ENCODE measurements at places on chromosomes 3 and 15. TPM values are rescaled to one million over a fixed set of nuclear protein-coding genes. Genes with fewer than 3 reads are reported as not detected.

DNA sequence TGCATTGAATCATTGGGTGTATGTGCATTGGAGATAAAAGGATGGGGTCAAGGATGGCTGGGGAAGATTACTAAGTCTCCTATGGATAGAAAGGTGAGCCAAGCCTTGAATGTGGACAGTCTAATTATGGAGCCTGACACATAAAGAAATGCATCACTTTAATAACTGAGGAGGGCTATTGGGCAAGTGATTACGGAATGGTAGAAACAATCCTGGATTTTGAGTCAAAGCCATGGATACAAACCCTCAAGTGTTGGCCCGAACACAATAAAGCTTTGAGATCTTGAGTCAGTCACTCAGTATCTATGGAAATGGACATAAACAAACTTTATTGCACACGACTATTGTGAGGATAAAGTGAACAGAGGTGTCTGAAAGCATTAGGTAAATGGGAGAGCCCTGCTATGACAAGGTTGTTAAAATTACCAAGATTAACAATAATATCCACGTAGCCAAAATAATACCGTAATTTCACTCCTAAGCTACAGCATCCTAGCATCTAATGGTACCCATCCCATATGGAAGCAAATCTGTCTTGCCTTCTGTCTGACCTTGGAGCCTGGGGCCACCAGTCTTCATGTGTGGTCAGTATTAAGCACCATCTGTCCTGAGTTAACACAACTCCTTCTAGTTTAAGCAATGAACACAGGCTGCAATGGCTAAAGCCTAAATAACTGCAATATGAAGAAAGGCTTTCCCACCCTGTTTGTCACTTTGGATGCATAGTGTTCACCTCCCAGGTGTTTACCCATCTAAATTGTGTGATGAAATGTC, 136.9 kb upstream of the PRICKLE2 start:
- no peak for DNase-seq

GRCh38 chr3:5312290-5312689, 124.8 kb downstream of the EDEM1 start:
- no peak for DNase-seq

GRCh38 chr15:87131067-87131466, 1051.4 kb downstream of the AGBL1 start:
- no peak for DNase-seq

GRCh38 chr15:83854950-83855707, 201.2 kb downstream of the ADAMTSL3 start:
- DNase-seq, result no peak

- no peak for DNase-seq
Measured at GRCh38 chr3:52233968-52234367, 5.0 kb downstream of the TWF2 start.

CSNK1G1 gene
- polyA plus RNA-seq, result 24.3 TPM

DNA sequence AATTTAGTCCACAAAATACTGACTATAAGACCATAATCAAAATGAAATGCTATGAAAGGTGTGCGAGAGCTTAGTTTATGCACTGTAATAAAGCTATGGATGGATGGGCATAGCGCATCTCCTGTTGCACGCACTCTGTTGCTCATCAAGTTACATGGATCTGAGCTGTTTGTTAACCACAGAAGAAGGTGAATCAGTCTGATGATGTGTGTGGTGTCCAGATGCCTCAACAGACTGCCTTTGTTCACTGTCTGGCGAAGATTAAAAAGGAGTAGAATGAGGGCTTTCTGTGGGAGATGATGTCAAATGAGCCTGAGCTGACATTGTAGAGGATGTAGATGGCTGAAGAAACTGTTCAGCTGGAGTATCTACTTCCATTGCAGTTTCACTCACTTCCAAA, 36.1 kb downstream of the NSMCE3 start:
- no peak for DNase-seq

SKOR1 gene
- polyA plus RNA-seq, result 0.02 TPM

GRCh38 chr3:85313380-85313779, 354.6 kb downstream of the CADM2 start:
- no peak for DNase-seq

GRCh38 chr3:159839561-159840379, 148.9 kb upstream of the IL12A start:
- DNase-seq, result no peak

DNA sequence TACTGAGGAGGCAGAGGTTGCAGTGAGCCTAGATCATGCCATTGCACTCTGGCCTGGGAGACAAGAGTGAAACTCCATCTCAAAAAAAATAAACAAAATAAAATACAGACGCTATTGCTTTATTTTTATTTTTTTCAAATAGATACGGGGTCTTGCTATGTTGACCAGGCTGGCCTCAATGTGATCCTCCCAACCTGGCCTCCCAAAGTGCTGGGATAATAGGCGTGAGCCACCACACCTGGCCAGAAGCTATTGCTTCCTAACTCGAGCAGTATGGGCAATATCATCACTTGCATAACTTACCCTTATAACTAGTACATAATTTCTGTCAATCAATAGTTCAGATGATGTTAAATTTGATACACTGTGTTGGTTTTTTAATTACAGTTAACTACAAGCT, 3.0 kb downstream of the ARF4 start:
- no peak for DNase-seq

DNA sequence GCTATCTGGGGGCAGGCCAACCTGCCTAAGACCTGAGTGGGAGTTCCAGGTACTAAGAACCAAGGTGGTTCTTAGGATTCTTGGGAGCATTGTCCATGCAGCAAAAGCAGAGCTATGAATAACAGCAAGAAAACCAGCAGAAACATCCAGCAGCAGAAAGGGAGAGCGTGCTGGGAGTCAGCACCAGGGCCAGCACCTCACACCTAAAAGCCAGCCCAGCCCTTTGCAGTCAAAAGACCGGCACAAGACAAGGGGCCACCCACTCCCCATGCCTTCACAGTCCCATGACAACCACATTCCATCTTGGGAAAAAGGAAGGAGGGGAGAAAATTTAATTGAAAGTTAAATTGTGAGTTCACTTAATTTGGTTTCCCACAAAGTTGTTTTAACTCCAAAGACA, 364.9 kb downstream of the AGBL1 start:
- DNase-seq, result no peak

GRCh38 chr15:41483115-41483514, 10.6 kb upstream of the ITPKA start:
- no peak for DNase-seq

DNA sequence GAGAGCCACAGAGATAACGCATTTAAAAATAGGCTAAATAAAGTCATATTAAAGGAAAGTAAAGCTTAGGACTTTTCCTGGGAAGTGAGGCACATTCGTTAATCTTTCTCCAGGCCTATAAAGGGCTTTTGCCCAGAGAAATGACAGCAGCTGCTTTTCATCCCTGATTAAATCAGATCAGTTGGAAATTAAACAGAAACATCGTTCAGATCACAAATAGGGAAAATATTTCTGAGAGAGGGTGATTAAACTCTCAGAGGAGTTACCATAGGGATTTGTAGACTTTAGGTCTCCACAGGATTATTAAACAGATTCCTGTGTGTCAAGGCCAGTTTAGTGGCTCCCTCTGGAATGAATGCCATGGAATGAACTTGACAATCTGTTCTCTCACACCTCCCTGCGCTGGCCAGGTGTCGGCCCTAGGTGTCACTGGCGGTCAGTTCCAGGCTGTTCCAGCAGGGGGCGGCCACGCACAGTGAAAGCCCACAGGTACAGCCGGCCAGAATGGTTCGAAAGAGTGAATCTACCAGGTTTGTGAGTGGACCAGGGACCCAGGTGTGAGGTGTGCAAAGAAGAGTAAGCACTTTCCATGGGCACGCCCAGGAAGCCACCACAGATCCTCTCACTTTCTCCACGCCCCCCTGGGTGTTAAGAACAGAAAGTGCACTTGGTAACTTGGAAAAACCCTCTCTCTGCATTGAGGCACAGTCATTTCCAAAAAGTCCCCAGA, 253.0 kb upstream of the RASGRP1 start:
- DNase-seq, result peak; percentile 8

ATG7 gene
- 35.4 TPM for polyA plus RNA-seq

CEMIP gene
- 221 TPM for polyA plus RNA-seq

PTH1R gene
- 0.05 TPM for polyA plus RNA-seq

MED12L gene
- polyA plus RNA-seq, result 0.26 TPM

GOLGA6B gene
- polyA plus RNA-seq, result not detected

GALK2 gene
- polyA plus RNA-seq, result 32.2 TPM

GRCh38 chr15:30979457-30979856, 12.0 kb downstream of the MTMR10 start:
- DNase-seq, result no peak

GRCh38 chr15:60035344-60035743, 31.2 kb downstream of the FOXB1 start:
- DNase-seq, result no peak

CCR5 gene
- not detected for polyA plus RNA-seq

- no peak for DNase-seq
Measured at GRCh38 chr3:112738366-112738765, 97.4 kb upstream of the CCDC80 start.

CELSR3 gene
- 0.55 TPM for polyA plus RNA-seq

DNA sequence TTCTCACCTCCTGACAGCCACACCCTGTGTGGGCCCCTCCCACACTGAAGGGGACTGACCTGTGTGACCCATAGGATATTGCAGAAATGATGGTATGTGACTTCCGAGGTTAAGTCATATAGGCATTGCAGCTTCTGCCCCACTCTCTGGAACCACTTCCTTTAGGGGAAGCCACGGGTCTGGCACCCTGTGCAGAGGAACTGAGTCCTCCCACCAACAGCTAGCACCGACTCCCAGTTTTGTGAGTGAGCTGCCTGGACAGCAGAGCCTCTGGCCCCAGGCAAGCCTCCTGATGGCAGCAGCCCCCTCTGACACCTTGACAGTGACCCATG, 24.6 kb upstream of the SLC6A6 start:
- DNase-seq, result no peak

- no peak for DNase-seq
Measured at GRCh38 chr3:119663885-119664284, 3.5 kb upstream of the POPDC2 start.

GPR62 gene
- polyA plus RNA-seq, result not detected

CLDN16 gene
- polyA plus RNA-seq, result 0.04 TPM

CDHR4 gene
- polyA plus RNA-seq, result 0.09 TPM

GRCh38 chr3:52215351-52215750, 10.1 kb downstream of the TLR9 start:
- DNase-seq, result no peak

- no peak for DNase-seq
Measured at GRCh38 chr15:70098461-70099166, 897 bp upstream of the TLE3 start.

DNA sequence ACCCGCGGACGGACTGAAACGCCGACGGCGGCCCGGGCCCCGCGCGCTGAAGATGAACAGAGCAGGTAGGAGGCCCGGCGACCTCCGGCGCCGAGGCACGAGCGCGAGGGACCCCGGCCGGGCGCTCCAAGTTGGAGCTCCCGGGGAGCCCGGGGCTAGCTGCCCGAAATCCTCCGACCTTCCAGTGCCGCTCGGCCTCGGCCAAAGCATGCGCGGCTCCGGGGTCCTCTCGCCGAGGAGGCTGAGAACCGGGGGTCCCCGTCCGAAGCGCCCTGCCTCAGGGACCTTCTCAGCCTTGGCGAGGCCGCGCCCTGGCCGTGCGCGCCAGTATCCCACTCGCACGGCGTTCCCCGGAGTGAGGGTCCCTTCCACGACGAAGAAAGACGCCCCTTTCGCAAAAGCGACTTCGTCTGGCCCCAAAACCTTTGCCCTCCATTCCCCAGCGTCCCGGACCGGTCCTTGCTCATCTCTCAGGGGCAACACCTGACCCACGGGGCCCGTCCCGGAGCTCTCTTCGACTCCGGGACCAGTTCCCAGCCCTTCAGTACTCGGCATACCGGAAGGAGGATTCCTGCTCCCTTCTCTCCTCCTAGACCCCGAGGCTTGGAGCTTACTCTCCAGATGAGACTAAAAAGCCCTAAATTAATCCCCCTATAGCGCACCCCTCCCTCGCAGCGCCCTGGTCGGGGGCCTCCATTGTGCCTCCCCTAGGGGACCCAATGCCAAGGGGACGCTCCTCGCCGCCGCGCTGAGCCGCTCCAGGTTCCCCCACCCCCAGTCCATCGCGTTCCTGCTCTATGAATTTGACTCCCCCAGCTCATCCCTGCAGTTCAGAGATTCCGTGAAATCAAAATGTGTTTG, 7.7 kb upstream of the FGD5 start:
- no peak for DNase-seq

PIERCE2 gene
- 3.0 TPM for polyA plus RNA-seq

All from AG04450 (cell line).